AG10803 (cell line): ENCODE measurements at places on chromosomes 2 and 18.

GRCh38 chr2:215825707-215826106 is 187.6 kb downstream of the MREG start:
- DNase-seq, result peak; percentile 94

- no peak for DNase-seq
These were observed 93.9 kb downstream of the ACVR1 start for GRCh38 chr2:157782057-157782845.

- DNase-seq, result no peak
These were observed 69.5 kb downstream of the KYNU start for GRCh38 chr2:142946941-142947340.

DNA sequence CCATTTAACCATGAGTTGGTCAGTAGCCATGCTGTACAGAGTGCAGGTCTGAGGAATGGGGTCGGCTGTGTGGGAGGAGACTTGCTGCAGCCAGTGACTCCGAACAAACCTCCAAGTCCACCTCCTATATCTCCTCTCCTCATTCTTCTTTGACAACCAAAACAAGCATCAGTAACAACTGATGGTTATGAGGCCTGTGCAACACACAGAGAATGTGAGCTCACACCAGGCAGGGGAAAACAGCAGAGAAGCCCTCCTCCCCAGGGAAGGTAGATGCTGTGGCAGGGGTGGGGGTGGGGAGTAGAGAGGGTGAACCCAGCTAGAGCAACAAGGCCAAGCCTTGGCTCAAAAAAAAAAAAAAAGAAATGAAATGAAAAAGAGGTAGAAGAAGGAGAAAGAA is 12.3 kb upstream of the CNGA3 start:
- DNase-seq, result no peak

DNA sequence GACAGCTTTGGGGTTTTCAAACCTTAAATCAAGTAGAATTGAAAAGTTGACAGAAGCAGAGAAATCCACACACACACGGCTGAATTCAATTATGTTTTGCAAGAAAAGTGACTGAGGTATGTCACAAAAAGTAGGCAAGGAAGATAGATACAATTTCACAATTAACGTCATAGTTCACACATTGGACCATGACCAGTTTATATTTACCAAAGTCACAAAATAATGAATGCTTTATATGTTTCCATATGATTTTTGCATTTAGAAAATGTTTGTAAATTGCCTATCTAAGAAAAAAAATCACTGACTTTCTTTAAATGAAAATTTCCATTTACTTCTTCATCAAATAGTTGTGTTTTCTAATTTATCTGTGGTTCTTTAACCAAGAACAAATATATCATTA is 29.4 kb upstream of the ZNF516 start:
- no peak for DNase-seq

GRCh38 chr2:36780231-36780839 is 83.8 kb downstream of the VIT start:
- DNase-seq, result peak; percentile 66

GRCh38 chr2:74426181-74426758 is 4.7 kb downstream of the WDR54 start:
- no peak for DNase-seq

DNA sequence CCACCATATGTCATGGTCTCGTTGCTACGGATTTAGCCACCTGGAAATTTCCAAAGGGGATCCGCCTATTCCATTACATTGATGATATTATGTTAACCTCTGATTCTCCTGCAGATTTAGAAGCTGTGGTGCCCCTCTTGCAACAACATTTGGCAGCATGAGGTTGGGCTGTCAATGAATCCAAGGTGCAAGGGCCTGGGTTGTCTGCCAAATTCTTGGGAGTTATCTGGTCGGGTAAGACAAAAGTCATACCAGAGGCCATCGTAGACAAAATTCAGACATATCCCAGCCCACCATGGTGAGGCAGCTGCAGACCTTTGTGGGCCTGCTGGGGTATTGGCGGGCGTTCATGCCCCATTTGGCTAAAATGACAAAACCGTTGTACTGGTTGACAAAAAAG is 13.6 kb upstream of the C2orf42 start:
- no peak for DNase-seq

DNA sequence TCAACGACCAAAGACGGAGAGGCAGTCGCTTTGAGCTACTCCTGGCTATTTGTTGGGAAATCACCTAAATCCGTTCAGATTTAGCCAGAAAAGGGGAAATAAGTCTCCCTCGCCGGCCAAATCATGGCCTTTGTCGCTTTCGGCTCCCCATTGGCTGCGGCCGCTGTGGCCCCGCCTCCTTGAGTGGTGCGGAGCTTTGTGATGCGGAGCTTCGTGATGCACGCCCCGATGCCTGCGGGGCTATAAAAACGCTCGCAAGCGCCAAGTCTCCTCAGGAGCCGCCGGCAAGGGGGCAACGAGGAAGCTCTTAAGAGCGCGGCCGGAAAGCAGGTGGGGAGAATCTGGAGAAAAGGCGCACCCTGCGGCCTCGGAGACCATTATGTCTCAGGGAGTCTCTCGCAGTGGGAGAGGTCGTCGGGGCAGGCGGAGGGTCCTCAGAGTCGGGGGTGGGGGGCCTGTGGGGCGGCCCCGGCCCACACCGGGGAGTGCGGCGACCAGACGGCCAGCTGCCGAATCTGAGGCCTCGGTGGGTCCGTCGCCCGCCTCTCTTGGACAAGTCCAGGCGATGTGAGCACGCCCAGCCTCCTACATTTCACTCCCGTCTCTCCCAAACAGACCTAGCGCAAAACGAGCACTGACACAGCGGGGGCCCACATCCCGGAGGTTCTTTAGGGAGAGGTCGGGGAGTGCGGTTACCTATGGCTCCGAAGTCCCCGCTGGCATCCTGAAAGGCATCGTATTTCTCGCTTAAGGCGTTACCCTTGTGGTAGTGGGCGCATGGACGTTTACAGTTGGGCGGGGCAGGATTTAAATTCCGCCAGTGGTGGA is at the start of gene CABYR:
Gene CABYR, plus strand, starts transcription at position 274 of the 828 bp plus-strand sequence. CDS start 4,053 bp downstream, outside the sequence.
- DNase-seq, result peak; percentile 88

GRCh38 chr2:31401580-31401979 is 13.0 kb downstream of the XDH start:
- DNase-seq, result peak; percentile 93

DNA sequence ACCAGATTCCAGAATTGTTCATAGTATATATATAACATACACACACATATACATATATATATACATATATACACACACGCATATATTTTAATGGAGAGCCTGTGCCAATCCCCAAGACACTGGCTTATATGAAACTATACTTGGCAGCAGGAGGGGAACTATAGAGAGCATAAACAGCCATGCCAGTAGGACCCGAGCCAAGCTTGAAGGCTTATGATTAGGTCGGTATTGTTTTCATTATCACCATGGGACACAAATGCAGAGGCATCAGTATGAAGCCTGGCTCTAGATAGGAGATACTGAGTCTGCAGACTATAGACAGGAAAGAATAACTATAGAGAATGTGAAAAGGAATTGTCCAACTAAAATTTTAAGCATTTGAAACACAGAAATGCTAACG is 181.2 kb downstream of the VWC2L start:
- DNase-seq, result no peak
